Ovary (tissue), 10 donors: ENCODE measurements at places on chromosomes 12 and 14. TPM values are rescaled to one million over a fixed set of nuclear protein-coding genes. Genes with fewer than 3 reads are reported as not detected.

DNA sequence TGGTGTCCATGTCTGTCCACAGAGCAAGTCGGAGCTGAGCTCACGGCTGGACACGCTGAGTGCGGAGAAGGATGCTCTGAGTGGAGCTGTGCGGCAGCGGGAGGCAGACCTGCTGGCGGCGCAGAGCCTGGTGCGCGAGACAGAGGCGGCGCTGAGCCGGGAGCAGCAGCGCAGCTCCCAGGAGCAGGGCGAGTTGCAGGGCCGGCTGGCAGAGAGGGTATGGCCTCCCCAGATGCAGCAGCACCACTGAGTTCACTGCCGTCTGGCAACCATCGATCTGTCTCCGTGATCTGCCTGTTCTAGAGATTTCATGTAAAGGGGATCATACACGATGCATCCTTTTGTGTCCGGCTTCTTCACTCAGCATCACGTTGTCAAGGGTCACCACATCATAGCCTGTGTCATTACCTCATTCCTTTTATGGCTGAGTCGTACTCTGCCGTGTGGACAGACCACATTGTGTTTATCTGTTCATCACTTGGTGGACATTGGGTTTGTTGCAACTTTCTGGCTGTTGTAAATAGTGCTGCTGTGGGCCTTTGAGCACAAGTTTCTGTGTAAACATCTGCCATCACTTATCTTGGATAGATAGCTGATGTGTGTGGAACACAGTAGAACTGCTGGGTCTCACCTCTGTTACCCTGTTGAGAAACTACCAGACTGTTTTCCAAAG lies 21.9 kb downstream of the HIP1R start:
- DNase-seq, result no peak

- DNase-seq, result no peak
Measured at GRCh38 chr14:95431199-95432143, 85.0 kb downstream of the SYNE3 start.

DNA sequence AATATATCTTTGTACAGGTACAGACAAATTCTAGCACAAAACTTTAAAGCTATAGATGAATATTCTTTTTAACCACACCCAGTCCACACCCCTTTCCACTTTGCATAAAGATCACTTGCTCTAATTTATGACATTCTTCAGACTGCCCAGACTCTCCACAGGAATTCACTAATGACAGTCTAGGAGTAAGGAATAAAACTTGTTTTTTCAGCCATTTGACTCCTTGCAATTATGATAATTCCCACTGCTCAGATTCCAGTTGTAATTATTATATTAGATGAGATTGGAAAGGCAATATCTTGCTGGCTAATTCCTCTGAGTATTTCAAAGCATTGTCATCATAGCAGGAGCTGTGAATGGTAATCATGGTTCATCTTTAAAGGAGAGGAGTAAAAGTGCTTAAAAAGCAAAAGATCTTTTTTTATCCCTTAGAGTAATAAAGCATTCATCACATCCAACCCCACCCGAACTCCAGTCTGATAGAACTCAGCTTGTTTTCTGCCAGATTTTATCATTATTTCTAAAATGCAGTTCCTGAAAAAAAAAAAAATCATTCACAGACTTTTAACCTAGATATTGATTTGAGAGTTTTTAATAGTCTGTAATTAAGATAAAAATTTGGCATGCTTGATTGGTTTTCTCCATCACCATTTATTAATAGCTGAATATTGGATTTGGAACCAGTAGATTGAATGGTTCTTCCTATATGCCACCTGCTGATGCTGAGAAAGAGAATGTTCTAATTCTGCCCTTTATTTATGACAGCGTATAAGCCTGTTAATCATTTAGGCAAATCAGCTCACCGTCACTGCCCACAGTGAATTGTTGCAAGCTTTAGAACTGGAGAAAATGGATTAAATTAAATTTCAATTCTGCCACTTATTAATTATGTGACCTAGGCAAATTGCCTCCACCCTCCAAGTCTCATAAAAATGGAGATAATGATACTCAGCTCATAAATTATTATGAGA lies 93.9 kb upstream of the RASSF8 start:
- DNase-seq, result no peak

GRCh38 chr14:100675699-100676684 lies 50.7 kb upstream of the DLK1 start:
- no peak for DNase-seq

- no peak for DNase-seq
Measured at GRCh38 chr12:106976668-106977067, 10.3 kb downstream of the MTERF2 start.

GRCh38 chr14:24072881-24073877 lies 1.8 kb downstream of the CPNE6 start:
- DNase-seq, result no peak

- no peak for DNase-seq
Measured at GRCh38 chr14:52922656-52923055, 28.2 kb downstream of the FERMT2 start.

- peak; percentile 36 for DNase-seq
Measured at GRCh38 chr12:58408516-58408915, 467.1 kb downstream of the ATP23 start.

- DNase-seq, result no peak
Measured at GRCh38 chr14:90491911-90492531, 95.2 kb downstream of the CALM1 start.

DNA sequence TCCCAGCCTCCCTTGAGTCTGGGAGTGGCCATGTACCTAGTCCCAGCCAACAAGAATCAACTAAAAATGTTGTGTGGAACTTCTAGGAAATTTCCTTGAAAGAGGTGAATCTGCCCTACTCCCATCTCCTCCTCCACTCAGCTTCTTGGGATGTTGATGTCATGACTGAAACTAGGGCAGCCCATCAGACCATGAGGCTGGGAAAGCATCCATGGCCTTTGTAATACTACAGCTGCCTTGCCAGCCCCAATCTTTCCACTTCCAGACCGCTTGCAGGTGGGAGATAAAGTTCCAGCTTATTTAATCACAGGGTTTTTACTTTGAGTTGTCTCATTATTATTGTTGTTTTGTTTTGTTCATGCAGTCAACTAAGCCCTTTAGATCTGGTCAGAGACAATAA lies 170.3 kb upstream of the LMNTD1 start:
- DNase-seq, result no peak

GRCh38 chr12:69475237-69475975 lies 5.2 kb downstream of the FRS2 start:
- no peak for DNase-seq

- DNase-seq, result no peak
Measured at GRCh38 chr12:81896771-81897170, 137.6 kb upstream of the PPFIA2 start.

GRCh38 chr14:34170882-34171281 lies 220.0 kb upstream of the EGLN3 start:
- DNase-seq, result no peak

GRCh38 chr12:113174461-113175384 lies 10.6 kb downstream of the DDX54 start:
- peak; percentile 76 for DNase-seq

DNA sequence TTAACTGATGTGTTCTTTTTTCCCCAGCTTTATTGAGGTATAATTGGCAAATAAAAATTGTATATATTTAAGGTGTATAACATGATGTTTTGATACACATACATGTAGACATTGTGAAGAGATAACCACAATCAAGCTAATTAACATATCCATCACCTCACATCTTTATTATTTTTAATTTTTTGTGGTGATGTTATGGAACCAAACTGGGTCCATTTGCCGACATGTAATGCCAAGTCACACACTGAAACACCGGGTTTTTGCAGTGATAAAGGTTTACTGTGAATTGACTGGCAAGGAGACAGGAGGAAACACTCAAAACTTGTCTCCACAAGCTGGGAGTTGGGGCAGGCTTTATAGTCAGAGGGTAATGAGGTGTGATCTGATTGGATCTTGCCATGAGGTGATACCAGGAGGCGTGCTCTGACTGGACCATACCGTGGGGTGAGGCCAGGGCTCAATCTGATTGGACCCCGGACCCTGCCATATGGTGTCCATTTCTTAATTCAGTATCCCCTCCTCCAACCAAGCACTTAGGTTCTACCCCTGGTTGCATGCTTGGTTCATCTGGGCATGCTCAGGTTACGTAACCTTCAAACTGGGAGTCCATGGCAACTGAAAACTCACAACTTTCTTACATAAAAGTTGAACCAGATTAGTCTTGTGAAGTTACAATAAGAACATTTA lies 11.8 kb upstream of the WSCD2 start:
- DNase-seq, result no peak

DNA sequence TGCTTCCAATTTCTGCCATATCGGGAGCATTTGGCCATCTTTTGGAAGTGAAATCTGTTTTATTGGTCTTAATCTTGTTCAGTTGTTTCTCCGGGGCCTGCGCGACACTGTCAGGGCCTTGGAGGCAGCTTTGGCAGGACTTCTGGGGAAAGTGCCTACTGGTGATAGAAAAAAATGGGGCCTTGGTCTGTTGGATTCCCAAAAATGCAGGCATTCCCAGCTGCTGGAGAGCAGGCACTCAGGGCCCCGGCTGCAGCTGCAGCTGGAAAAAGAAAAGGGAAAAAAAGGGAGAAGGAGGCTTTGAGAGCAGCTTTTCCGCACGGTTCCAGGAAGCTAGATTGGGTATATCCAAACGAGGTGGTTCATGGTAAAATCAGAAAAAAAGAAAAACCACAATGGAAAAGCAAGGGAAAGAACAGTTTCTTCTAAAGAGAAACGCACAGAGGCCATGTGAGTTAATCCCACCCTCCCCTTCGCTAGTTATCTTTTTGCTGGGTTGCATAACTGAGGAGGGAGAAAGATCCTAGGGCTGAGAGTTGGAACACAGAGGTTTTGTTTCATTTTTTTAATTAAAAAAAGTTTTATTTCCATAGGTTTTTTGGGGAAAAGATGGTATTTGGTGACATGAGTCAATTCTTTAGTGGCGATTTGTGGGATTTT lies 134.7 kb upstream of the RFLNA start:
- peak; percentile 44 for DNase-seq

DNA sequence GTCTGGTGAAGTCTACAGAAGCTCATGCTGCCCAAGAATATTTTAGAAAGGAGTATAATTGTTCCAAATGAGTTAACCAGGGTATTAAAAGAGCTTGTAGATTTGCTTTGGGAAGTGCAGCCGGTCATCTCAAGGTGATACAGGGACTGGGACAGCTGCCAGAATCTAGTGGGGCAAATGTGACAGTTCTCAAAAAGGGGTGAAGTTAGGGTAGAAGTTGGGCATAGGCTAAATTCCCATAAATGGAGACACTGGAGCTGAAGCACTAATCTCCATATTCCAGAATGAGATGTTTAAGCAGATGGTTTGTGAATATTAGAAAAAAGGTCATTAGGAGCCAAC lies 94.7 kb downstream of the ANO6 start:
- DNase-seq, result no peak

DNA sequence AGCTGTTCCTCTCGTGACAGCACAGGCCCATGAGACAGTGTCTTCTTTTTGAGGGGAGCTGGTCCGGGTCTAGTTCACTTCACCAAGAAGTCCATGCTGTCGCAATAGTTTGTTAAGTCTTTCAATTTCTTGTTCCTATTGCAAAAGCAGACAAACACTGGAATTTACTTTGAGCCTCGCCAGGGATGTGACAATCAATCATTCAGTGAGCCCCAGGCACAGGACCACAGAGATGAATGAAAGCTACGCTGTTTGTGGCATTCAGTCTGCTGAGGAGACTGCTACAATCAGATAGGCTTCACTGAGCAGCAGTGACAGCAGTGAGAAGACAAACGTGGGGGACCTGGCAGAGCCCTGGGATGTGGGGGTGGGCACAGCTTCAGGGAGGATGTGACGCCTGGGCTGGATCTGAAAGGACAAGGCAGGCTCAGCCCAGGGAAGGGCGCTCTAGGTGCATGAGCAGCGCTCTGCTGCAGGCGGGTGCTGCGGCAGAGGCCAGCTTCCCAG lies 35.5 kb downstream of the TCTN1 start:
- DNase-seq, result no peak

GRCh38 chr12:90593596-90594295 lies 361.2 kb downstream of the CCER1 start:
- no peak for DNase-seq

- DNase-seq, result no peak
Measured at GRCh38 chr14:66649498-66649897, 141.6 kb downstream of the GPHN start.

DNA sequence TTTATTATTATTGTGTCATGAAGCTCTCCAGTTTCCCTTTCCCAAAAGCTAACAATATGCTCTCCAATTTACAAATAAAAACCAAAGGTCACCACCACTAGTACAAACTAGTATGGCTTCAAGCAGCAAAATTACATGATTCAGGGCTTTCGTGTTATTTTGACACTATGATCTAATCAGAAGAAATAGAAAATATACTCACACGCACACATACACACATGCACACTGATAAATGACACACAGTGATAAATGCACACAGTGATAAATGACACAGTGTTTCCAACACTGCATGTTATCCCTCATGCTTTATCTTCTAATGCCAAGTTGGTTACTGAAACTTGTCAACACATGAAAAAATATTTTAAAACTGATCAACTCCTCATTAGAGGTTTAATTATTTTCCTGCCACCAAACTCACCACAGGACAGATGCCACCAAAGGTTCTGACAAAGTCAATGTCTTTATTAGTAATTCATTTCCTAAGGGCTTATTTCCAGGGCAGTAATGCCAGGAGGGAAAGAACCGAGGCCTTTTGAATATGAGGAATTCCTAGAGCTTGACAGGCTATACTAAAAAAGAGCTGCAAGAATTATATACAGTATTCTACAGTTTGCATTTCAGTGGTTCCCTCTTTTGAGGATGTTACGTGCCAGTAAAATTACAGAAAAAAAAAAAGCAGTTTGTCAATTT lies 82.4 kb downstream of the PPP2R5E start:
- DNase-seq, result no peak

DNA sequence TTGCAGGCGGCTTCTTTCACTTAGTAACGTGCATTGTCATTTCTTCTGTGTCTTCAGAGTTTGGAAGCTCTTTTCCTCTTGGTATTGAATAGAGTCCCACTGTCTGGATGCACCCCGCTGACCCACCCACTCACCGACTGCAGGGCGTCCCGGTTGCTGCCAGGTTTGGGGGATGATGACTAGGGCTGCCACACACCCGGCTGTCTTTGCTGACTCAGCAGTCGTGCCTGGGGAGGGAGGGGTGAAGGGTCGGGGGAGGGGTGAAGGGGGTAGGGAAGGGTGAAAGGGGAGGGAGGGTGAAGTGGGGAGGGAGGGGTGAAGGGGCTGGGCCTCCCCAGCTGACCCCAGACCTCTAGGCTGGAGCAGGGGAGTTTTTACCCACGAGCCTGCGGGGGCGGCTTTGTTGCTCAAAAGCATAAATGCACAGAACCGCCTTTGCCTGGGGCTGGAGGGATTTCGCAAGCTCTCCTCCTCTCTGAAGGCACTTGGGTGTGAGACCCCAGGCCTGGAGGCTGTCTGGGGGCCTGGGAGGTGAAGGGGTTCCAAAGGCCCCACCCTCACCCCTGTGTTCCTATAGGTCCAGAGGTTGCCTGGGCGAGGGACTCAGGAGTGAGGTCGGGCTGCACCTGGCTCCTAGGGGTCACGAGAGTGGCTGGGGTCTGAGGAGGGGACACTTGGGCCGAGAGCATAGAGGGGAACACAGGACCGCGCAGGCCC lies 31.3 kb upstream of the ULK1 start:
- peak; percentile 61 for DNase-seq

SDR9C7 gene
- 0.10 TPM for total RNA-seq

LRP1-AS gene
- total RNA-seq, result not detected

IL22 gene
- not detected for total RNA-seq

UBE3B gene
- 34.1 TPM for total RNA-seq

MUCL1 gene
- not detected for total RNA-seq

ACACB gene
- total RNA-seq, result 55.7 TPM

PRB2 gene
- total RNA-seq, result not detected

SERPINA1 gene
- 3.5 TPM for total RNA-seq

RTN1 gene
- total RNA-seq, result 0.78 TPM

TUNAR gene
- total RNA-seq, result not detected

SLC8B1 gene
- total RNA-seq, result 117 TPM

KRT79 gene
- total RNA-seq, result not detected

KRT78 gene
- not detected for total RNA-seq

CAPZA3 gene
- total RNA-seq, result not detected
